ENCODE measurements at places on chromosomes 13 and 19. TPM values are rescaled to one million over a fixed set of nuclear protein-coding genes. Genes with fewer than 3 reads are reported as not detected.

MBD3L3 gene
- total RNA-seq, result 1.3 TPM

SLC10A2 gene
- total RNA-seq, result not detected

ZNF714 gene
- total RNA-seq, result 22.0 TPM

NLRP12 gene
- total RNA-seq, result 0.12 TPM

GZMM gene
- total RNA-seq, result 0.47 TPM

All from glutamatergic neuron (in vitro differentiated cells).